Skin of body (tissue), 3 donors: ENCODE measurements at places on chromosomes 3 and 15.

DNA sequence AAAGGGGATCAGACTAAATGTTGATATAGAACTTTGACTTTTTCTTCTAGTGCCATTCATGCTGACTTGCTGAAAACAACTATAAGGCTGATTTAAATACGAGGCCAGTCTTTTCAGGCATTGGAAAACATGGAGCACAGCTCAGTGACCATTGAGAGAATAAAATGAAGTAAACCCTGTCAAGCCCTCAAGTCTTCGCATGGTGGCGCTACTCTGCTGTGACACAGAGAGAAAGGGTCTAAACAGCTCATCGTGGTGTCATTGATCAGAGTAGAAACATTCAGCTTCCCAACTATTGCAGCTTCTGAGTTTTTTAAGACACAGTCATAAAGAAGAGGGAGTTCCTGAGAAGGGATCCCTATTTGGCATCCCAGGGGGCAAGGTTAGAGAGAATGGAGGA, 716.2 kb downstream of the DIPK2A start:
- DNase-seq, result no peak

DNA sequence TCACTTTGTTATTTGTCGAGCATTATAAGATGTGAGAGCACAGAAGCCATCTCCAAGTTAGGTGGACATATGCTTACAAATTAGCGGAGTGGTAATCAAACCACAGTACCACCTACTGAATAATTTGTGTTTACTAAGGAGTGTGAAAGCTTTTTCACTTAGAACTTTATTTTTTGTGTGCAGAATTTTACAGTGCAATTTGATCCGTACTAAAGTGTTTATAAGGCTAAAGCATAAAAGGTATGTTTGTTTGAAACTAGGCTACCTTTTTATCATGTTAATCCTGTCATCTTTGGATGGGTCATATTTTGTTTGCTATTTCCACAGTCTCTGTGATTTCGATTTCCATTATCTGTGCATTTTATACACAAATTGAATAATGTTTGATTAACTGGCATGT, 37.5 kb downstream of the MAP2K5 start:
- DNase-seq, result no peak

DNA sequence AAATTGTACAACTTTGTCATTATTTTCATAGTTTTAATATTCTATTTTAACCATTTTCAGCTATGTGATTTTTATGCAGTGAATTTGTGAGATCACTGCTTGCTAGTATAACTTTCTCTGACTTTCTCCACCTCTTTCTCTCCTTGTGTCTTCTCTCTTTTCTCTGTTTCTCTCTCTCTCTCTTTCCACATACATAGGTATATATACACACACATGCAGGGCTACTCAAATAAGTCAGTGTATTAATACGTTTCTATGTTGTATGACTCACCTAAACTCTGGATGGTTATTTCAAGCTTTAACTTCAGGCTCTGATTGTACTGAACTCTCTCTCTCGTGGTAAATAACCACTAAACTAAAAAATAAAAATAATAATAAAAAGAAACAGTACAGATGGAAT, 1389.3 kb upstream of the ALCAM start:
- no peak for DNase-seq

- no peak for DNase-seq
Observed at GRCh38 chr3:96986241-96986640, 171.8 kb downstream of the EPHA6 start.

DNA sequence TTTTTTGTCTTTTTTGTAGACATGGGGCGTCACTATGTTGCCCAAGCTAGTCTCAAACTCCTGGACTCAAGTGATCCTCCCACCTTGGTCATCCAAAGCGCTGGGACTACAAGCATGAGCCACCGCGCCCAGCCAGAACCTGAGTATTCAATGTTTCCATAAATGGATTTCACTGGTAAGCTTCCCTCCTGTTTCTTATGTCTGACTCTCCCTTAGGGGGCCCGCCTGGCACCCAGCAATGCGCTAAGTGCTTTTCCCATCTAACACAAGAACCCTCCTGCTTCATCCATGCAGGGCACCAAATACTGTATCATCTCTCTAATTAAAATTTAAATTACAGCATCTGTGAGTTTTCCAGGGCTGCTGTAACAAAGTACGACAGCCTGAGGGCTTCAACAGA, 44.9 kb downstream of the KLF15 start:
- no peak for DNase-seq

GRCh38 chr3:12984023-12984823, 89.0 kb downstream of the IQSEC1 start:
- peak; percentile 24 for DNase-seq

DNA sequence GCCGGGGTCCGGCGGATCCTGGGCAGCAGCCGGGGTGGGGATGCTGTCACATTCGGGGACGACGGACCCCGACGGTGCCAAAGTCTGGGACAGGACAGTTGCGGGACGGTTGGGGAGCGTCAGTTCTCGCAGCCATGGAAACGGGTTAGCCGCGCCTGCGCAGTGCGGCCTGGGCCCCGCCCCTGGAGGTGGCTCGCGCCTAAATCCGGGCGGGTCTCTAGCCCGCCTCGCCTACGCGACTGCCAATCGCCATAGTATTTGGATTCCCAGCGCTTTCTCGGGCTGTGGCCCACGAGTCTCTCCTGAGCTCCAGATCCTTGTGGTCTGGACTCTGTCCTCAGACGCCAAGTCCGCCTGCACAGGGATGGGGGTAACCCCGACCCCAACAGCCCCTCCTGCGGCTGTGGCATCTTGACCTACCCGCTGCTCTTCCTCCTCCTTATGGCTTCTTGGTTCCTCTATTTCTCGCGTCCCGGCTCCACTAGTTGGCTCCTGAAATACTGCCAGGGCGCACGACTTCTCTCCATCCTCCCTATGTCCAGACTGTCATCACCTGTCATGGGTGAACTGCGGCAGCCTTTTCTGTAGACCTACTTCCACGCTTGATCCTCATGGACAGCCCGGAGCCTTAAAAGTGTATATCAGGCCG, at the start of gene ZMYND10:
ZMYND10 (minus strand) TSS at position 147 of the 649 bp plus-strand sequence. CDS start 153 bp downstream, outside the sequence.
- no peak for DNase-seq

DNA sequence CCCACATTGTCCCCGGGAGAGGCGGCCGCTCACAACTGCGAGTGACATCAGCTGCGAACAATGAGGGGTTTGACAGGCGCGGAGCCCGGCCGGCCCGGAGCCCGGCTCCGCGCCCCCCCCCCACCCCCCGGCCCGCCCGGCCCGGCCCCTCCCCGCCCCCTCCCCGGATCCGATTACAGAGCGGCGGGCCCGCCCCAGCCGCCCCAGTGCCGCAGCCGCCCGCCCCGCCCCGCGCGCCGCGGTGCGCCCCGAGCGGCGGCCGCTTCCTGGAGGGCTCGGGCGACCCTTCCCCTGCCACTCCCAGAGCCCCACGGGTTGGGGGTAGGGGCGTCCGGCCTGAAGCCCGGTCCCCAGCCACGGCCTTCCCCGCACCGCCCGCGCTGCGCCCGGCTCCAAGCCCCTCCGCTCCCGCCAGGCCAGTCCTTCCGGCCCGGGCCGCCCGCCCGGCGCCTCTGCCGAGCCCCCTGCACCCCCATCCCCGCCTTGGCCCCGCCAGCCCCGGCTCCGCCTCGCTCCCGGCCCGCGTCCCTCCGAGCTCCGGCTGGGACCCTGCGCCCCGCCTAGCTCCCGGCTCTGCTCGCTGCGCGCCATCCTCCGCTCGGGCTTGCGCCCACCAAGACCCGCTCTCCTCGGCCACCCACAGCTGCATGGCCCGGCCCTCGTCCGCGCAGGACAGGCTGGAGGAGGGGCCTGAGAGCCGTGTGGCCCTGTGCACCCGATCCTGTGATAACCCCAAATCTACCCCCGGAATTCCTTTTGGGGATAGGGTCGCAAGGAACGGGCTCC, at the start of gene PCBP4:
PCBP4 (minus strand) TSS at position 71 of the 786 bp plus-strand sequence. CDS start 6,214 bp downstream, outside the sequence.
- DNase-seq, result peak; percentile 19
